Uterine smooth muscle cell (primary cell): ENCODE measurements at places on chromosomes 6 and 20. TPM values are rescaled to one million over a fixed set of nuclear protein-coding genes. Genes with fewer than 3 reads are reported as not detected.

The ASIP gene
- total RNA-seq = not detected in 2 replicates

The APOM gene
- total RNA-seq = 0.89 and 1.2 TPM in 2 replicates

The PPP1R14C gene
- 0.50 and 1.9 TPM in 2 replicates for total RNA-seq

The TJAP1 gene
- total RNA-seq = 9.9 and 10.1 TPM in 2 replicates

The SLC35D3 gene
- under 0.01 TPM in 1 of 2 replicates, not detected in the other for total RNA-seq

The GTF3C6 gene
- 74.4 and 102 TPM in 2 replicates for total RNA-seq

The NKAPL gene
- 1.00 and 1.9 TPM in 2 replicates for total RNA-seq

The SLC29A1 gene
- total RNA-seq = 11.4 and 15.1 TPM in 2 replicates

The BAG2 gene
- total RNA-seq = 26.5 and 41.1 TPM in 2 replicates

The FABP7 gene
- total RNA-seq = not detected in 2 replicates

The OXT gene
- not detected in 2 replicates for total RNA-seq

The PRELID3B gene
- total RNA-seq = 99.4 and 108 TPM in 2 replicates

The LY6G6D gene
- total RNA-seq = not detected in 2 replicates

The SLC35F1 gene
- total RNA-seq = 0.12 TPM in 1 of 2 replicates, not detected in the other

The MYB gene
- total RNA-seq = 0.12 and 1.1 TPM in 2 replicates

The EHMT2 gene
- 74.0 and 94.5 TPM in 2 replicates for total RNA-seq

The SLC22A16 gene
- total RNA-seq = 0.11 TPM in 1 of 2 replicates, not detected in the other

The ETV7 gene
- 0.12 and 0.22 TPM in 2 replicates for total RNA-seq

The RIN2 gene
- total RNA-seq = 54.7 and 58.7 TPM in 2 replicates

The SLC17A1 gene
- not detected in 2 replicates for total RNA-seq
